ENCODE measurements at places on chromosomes 7 and 10. TPM values are rescaled to one million over a fixed set of nuclear protein-coding genes. Genes with fewer than 3 reads are reported as not detected.

Gene POLR2J2
- total RNA-seq = 2.4 TPM

Gene SPDYE1
- not detected for total RNA-seq

Gene CTAGE4
- 0.06 TPM for total RNA-seq

GRCh38 chr10:96419351-96419750, 60.5 kb upstream of the OPALIN start:
- no peak for DNase-seq

GRCh38 chr10:4354382-4354812, 471.6 kb upstream of the AKR1E2 start:
- peak; percentile 27 for DNase-seq

DNA sequence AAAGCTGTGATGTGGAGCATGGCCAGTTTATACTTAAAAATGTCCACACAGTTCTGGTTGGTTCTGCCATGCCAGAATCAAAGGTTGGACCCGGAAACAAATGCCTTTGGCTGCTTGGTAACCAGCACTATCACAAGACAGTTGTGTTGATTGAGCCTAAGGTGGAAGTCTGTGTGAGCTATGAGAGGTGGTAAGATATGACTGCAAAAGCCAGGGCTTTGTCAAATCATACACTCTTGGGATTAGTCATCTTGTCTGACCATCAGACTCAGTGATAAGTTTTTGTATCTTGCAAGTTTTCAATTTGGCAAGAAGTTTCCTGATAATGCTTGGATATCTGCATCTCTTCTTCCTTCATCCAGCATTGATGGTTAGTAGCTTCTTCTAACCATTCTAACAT, 35.5 kb downstream of the GPR141 start:
- DNase-seq = no peak

DNA sequence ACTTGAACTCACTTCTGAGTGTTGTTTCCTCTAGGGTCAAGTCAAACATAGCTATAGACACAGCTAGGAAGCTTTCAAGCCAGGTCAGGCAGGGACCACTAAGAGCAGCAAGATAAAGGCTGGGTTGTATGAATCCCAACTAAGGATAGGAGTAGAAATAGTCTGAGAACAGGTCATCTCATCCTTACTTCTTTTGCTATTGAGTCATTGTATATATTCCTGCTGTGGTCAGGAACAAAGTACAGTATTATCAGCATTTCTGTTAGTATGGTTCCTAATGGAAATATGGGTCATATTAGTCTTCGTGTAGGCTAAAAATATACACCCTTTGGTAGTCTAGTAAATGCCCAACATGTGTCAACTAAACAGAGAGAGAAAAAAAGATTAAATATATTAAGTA, 145.3 kb downstream of the BTAF1 start:
- DNase-seq = no peak

- no peak for DNase-seq
Observed at GRCh38 chr10:56782503-56782902, 421.4 kb upstream of the ZWINT start.

DNA sequence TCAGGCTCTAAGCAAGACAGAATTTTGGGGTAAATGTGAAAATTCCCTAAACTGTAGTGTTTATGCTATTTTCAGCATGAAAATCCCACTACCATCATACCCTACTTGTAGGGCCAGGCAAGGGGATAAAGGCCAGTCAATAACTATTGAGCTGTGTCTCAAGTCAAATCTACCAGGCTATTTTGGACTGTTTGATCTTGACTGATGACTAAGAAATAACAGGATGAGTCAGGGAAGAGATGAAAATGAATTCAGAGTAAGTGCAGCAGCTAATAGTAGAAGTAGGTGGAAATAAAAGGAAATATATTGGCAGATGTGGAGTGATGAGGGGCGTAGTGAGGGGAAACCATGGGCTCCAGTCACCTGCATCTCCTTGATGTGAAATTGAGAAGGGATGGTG, 225.8 kb upstream of the PHYHIPL start:
- DNase-seq = peak; percentile 61

- DNase-seq = peak; percentile 27
Observed at GRCh38 chr10:60820093-60820754, 41.9 kb downstream of the CDK1 start.

Data from LHCN-M2 (cell line).